ENCODE measurements at places on chromosomes 3 and 15.

DNA sequence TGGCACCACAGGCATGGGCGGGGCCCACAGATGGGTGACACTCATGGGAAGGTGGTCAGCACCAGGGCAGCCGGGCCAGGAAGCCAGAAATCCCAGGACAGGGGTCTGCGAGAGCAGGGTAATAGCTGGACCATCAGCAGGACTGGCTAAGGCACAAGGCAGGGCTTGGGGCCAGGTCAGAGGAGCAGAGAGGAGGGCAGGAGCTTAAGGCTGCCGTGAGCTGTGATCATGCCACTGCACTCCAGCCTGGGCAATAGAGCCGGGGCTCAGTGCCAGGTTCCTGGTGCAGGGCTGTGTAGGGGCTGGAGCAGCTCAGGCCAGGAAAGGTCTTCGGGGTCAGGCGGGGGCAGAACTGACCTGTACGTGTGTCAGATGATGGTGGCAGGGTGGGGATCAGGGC, 64.2 kb upstream of the LINGO1 start:
- DNase-seq = no peak

DNA sequence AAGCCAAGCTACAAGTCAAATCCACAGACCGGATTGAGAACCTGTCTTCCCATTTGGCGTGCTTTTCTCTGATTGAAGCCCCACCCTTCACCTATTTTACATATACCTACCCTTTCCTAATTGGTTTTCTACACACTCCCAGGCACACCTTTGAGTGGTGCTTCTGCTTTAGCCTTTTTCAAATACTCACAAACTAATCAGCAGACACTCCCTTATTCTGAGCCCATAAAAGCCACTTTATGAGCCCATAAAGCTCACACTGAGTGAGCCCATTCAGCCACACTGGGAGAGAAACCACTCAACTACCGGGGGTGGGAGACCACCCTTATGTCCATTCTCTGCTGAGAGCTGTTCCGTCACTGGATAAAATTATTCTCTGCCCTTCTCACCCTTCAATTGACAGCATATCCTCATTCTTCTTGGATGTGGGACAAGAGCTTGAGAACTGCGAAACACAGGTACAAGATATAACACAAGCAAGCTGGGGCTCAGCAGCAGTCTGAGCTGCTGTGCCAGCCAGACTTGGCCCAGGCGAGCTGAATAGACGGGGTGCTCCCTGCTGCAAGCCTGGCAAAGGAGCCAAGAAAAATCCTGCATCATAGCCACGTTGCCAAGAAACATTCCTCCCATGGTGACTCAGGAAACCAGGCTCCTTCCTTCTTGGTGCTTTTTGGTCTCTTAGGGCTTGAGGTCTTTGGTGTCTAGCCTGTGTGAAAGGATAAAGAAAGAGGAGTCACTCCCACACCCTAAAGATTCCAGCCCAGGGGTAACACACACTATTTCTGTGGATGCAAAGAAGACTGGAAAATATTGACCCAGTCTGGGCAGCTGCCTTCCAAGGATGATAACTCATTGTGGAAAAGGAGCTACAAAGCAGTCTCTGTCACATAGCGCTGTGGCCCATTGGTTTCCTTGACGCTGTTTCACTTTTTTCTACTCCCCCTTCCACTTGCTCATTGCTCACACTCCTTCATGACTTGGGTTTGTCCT, 609.7 kb downstream of the MCTP2 start:
- peak; percentile 39 for DNase-seq

DNA sequence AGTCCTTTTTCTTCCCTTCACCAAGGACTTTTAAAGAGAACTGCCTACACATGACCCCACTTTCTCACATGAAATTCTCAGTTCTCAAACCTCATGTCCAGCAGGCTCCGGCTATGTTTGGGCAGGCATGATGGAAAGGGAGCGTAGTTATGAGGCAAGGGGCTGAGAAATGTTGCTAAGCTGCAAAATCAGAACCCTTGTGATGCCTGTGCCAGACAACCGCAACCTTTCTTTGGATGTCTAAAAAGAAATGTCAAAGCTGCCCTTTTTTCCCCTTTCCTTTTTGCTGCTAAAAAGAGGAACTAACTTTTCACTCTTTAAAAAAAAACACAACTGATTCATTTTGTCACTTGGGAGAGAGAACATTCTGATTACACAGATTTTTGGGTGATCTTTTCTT, 19.2 kb downstream of the GNB4 start:
- DNase-seq = no peak

GRCh38 chr3:66938338-66938963, 59.7 kb upstream of the KBTBD8 start:
- DNase-seq = peak; percentile 59

- peak; percentile 65 for DNase-seq
These were observed 26.7 kb upstream of the COL6A6 start for GRCh38 chr3:130490241-130490640.

GRCh38 chr3:7518456-7518855, 657.5 kb downstream of the GRM7 start:
- no peak for DNase-seq

DNA sequence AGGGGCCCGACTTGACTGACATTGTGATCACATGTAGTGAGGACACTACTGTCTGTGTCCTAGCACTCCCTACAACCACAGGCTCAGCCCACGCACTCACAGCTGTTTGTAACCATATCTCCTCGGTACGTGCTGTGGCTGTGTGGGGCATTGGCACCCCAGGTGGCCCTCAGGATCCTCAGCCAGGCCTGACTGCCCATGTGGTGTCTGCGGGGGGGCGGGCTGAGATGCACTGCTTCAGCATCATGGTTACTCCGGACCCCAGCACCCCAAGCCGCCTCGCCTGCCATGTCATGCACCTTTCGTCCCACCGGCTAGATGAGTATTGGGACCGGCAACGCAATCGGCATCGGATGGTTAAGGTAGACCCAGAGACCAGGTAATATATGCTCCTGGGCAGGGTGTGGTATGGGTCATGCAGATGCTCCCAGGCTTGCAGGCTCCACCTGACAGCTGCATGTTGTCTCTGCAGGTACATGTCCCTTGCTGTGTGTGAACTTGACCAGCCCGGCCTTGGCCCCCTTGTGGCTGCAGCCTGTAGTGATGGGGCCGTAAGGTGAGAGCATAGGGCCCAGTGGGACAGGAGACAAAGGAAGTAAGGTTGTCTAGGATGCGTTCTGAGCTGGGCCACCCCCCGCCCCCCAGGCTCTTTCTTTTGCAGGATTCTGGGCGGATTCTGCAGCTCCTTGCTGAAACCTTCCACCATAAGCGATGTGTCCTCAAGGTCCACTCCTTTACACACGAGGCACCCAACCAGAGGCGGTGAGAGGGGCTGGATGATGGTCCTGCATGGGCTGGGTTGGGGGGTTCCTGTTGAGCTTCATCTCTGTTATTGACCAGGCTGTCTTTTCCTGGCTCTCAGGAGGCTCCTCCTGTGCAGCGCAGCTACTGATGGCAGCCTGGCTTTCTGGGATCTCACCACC, 4.4 kb downstream of the DALRD3 start:
- DNase-seq = peak; percentile 29

DNA sequence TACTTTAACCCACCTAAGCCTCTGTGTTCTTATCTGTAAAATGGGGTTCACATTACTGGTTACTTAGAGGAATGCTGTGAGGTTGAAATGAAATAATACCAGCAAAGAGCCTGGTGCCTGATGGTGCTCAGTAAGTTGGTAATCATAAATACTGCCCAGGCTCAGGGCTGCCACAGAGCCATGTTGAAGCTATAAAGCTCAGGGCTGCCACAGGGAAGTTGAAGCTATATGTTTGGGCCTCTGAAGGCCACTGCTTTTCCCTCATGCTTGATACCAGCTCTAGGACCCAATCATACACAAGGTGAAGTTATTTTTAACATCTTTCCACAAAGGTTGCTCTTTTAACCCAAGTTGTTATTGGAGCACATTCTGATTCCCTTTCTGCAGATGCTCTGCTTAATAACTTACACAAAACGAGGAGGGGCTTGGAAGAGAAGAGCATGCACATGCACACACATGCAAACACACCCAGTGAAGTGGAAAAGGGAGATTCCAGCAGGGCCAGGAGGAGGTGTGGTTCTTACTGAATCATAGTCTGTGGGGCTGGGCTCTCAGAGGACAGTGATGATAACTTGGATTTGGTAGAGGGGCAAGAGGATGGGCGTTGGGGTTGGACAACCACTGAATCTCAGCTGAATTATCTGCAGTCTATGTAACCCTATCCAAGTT, 17.4 kb downstream of the PARP14 start:
- no peak for DNase-seq

DNA sequence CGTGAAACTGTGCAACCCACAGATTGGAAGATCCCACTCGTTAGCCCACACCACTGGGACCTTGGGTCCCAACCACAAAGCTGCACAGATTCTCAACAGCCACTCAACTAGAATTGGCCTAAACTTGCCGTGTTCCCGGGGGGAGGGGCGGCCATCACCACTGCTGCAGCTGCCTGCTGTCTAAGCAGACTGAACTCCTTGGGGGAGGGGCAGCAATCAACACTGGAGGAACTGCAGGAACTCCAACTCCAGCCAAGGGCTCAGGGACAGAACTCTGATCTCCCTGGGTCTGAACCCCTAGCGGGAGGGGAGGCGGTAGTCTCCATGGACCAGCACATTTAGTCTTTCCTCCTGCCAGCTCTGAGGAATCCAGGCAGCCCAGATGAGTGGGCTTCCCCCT, 205.9 kb downstream of the RSL24D1 start:
- no peak for DNase-seq

- DNase-seq = no peak
These were observed 4.8 kb downstream of the IDH2 start for GRCh38 chr15:90097475-90097874.

DNA sequence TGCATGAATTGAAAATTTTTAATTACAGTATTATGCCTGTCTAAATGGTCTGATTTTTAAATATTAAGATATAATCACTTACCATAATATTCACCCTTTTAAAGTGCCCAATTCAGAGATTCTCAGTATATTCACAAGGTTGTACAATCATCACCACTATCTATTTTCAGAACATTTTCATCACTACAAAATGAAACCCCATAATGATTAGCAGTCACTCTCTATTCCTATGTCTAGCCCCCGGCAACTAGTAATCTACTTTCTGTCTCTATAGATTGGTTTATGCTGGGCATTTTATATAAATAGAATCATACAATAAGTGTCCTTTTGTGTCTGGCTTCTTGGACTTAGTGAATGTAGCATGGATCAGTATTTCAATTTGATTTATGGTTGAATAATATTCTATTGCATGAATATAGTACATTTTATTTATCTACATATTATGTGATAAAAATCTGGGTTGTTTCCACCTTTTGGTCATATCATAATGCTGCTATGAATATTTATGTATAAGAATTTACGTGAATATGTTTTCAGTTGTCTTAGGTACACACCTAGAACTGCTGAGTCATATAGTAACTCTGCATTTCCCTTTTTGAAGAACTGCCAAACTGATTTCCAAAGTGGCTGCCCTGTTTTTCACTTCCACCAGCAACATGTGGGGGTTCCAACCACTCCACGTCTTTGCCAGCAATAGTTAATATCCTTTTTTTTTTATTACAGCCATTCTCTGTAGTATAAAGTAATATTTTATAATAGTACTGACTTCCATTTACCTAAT, 485.7 kb upstream of the ZNF385D start:
- no peak for DNase-seq

GRCh38 chr3:14602006-14602803, 49.4 kb upstream of the CCDC174 start:
- no peak for DNase-seq

DNA sequence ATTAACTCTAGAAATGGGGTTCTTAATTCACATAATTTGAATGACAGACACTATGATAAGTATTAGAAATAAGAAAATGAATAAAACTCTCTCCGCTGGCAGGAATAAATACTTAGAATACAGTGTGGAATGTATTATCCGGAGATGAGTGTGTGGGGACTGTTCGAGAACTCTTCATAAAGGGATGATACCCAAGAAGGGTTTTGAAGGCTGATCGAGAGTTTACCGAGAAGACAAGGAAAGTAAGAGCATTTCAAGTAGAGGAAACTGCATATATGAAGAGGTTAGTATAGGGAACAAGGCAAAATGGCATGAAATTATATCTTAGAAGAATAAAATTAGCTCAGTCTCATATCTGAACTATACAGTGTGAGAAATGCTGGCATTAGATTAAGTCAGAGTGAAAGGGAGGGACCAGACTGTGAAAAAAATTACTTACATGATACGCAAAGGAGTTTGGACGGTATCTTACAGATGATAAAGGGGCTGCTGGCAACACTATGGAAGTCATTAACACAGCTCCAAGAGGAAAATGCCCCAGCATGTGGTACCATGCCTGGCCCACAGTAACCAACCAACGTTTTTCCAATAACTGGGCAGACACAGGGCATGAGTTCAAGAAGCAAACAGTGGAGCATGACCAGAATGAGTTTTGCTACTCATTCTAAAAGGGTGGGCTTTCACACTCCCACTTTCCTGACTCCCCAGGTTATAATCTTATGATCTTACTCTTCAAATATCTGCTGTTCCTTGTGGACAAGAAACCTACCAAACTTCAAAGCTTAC, 6.5 kb downstream of the DCBLD2 start:
- DNase-seq = no peak

DNA sequence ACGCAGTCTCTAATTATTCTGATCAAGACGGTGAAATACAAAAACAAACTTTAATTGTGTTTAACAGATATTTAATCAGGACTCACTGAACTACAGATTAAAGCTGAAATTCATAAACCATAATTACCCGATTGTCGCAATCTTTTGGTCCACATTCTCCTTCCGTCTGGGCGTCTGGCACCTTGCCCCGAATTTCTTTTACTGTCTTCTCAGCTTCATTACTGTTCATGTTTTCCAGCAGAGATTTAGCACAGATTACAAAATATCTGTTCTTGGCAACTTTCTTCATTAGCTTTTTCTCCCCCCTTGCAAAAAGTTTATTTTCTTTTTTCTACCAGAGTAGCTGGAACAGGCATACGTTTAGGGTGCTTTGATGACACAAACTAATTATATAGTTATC, 271.4 kb downstream of the TIGIT start:
- DNase-seq = no peak

DNA sequence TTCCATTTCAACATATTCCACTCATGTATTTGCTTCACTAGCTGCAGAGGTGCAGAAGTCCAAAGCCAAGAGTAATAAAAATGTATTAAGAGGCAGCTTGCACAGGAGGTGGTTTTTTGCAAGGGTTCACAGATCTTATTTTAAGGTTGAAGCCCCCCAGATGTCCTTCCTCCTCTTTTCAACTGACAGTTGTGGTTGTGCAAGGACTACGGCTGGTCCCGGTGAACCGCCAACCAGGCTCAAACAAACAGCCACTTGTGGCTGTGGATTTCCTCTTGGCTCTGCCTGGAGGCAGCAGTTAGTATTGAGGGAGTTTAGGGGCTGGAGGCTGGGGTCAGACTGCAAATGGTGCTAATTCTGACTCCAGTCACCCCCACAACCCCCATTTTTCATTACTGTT, 240.7 kb upstream of the TBC1D5 start:
- DNase-seq = no peak

DNA sequence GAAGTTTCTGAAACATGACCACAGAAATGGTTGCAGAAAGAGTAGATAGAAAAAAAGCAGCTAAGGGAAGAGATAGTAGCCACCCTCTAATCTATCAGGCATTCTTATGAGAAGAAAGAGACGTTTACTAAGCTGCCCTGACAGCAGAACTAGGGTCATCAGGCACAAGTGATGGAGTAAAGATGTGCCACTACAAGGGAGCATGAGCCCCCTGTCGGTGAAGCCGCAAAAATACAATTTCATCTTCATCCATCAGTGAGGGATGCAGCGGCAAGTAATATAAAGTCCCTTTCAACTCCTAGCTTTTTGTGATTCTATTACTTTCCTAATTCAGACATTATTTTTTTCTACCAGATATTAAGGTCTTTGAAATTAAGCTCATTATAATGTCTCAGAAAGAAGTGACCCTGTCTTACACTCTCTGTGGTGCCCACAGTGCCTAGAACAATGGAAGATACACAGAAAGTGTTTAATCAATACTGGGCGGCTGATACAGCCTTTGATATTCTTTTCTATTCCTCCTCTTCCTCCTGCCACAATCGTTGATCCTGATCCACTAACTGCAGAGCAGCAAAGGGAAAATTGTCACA, 651.6 kb downstream of the NTRK3 start:
- peak; percentile 17 for DNase-seq
